ENCODE measurements at places on chromosomes 12 and 14.

GRCh38 chr12:108633081-108633533, 587 bp downstream of the SELPLG start:
- no peak for DNase-seq

GRCh38 chr12:11894890-11895289, 175.8 kb upstream of the BCL2L14 start:
- DNase-seq: no peak

GRCh38 chr14:34172173-34172451, 221.2 kb upstream of the EGLN3 start:
- no peak for DNase-seq

DNA sequence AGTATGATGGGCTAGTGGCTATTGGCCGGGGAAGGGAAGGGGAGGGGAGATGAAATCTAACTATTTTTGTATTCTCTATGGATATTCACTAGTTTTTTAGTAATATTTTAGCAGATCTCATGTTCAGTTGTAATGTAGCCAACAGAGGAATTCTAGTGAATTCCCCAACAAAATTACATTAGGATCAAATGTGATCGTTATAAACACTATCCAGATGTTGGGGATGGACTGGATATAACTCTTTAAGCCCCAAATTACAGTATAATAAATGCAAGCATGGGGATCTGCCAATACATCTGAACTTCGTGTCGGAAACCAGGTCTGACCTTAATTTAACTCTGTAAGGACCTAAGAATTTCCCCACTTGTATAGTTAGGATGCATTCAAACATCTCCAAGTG, 21.5 kb downstream of the LLPH start:
- no peak for DNase-seq

Data from tibial nerve (tissue), 4 donors.